ENCODE measurements at places on chromosomes 11 and 22.

GRCh38 chr22:24186892-24187670, 5.8 kb downstream of the SUSD2 start:
- no peak for DNase-seq

GRCh38 chr22:18068381-18068988, 9.3 kb upstream of the PEX26 start:
- no peak for DNase-seq

- DNase-seq, result peak; percentile 15
These were observed 1.2 kb downstream of the DDX6 start for GRCh38 chr11:118789501-118790356.

DNA sequence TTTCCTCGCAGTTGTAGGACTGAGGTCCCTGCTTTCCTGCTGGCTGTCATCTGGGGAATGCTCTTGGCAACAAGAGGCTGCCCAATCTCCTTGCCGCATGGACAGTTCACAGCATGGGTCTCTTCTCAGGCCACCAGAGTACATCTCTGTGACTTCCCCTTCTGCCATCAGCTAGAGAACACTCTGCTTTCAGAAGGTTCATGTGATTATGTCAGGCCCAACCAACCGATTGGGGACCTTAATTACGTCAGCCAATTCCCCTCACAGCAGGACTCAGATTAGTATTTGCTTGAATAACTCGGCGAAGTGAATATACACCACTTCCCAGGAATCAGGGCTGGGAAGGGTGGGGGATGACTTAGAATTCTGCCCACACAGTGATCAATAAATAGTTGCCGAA, 61.9 kb upstream of the CSNK2A3 start:
- DNase-seq, result no peak

GRCh38 chr11:23453522-23453921, 593.2 kb upstream of the CCDC179 start:
- DNase-seq, result no peak

DNA sequence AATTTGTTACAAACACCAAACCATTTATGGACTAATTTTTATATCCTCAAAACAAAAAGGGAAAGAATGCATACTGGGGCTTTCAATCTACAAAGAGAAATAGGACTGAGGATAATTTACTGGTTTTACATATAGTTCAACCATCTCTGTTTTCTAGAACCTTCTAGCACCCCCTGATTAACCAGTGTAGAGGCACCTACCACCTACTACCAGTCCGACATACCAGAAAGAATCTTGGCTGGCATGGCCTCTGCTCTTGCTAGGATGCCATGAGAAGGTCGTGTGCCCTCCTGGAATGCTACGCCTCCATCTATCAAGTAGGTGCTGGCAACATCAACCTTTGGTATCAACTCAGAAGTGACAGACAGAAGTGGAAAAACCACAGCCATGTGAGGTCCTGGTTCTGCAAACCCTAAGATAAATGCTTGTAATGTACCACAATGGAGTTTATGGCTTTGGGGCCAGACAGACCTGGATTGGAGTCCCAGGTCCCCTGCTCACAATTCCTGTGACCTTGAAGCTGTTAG, 28.2 kb downstream of the MYH9 start:
- no peak for DNase-seq

GRCh38 chr22:39806109-39806508, 87.5 kb downstream of the ENTHD1 start:
- no peak for DNase-seq

DNA sequence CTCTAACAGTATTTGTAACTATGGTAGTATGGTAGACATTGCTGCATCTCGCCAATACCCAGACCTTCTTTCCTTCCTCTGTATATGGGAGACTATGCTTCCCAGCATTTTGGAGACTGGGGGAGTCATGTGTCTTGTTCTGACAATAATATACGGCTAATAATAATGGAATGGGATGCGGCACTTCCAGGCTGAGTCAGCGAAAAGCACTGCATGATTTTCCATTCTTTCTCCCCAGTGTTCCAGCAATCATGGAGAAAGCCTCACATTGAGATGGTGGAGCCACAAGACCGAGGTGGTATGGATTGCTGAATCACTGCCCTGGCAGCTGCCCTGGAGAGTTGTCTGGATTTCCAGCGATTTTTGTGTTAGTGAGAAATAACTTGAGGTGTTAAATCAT, 77.1 kb upstream of the FIBIN start:
- no peak for DNase-seq

- no peak for DNase-seq
These were observed 28.5 kb downstream of the ADA2 start for GRCh38 chr22:17190702-17191101.

GRCh38 chr11:124474079-124474478, 28.6 kb upstream of the OR8B8 start:
- DNase-seq, result no peak

DNA sequence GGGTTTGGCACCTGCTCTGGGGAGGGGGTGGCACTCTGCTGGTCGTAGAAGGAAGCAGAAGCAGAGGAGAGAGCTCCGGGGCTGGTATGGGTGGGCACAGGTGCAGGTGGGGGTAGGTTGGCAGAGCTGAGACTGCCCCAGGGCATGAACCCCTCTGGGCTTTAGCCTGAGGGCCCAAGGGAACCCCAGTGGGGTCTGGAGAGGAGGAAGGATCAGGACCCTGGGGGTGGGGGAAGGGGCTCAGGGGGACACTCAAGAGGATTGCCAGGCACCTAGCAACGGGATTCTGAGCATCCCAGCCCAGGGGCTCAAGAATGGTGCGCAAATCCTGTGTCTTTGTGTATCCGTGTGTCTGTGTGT, 6.3 kb downstream of the ALDH3B2 start:
- DNase-seq, result no peak

GRCh38 chr22:35540595-35541253, at the start of gene RASD2:
RASD2 (plus strand) TSS chr22:35540831; CDS start chr22:35546810, 5,979 bp downstream.
- DNase-seq, result no peak

- DNase-seq, result no peak
These were observed 338.7 kb downstream of the BRD1 start for GRCh38 chr22:49488943-49489342.

Measured in CD8-positive, alpha-beta memory T cell (primary cell).